ENCODE measurements at places on chromosomes 3 and 15.

DNA sequence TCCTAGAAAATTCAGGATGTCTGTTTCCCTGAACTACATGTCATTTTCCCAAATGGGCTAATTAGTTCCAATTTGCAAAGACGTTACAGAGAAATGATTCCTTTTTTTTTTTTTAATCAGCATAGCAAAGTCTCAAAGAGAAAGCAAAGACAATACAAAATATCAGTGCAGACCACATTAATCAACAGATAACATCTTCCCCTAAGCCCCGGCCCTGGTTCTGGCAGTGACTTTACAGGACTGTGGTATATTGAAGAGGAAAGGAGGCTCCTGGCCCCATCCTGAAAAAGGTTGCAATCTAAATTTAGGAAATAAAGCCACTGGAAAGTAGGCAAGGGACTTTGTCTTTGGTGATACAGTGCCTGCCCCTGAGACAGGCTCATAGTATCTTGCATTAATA, 836.5 kb downstream of the NTRK3 start:
- no peak for DNase-seq

DNA sequence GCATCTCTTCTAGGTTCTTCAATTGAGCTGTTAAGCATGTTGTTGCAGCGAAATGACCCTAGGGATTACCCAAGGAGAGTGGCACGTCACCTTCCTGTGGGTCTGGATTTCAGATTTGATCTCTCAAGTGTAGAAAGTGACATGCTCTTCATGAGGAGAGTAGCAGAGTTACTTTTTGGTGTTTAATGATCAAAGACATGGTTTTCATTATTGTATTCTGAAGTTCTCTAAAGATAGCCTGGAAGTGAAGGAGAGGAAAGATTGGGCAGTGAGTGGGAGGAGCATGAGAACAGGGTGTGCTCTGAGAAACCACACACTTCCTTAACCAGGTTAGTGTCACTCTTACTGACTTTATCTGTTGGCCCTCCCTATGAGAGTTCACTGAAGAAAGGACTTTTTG, 153.6 kb downstream of the AKAP13 start:
- peak; percentile 46 for DNase-seq

DNA sequence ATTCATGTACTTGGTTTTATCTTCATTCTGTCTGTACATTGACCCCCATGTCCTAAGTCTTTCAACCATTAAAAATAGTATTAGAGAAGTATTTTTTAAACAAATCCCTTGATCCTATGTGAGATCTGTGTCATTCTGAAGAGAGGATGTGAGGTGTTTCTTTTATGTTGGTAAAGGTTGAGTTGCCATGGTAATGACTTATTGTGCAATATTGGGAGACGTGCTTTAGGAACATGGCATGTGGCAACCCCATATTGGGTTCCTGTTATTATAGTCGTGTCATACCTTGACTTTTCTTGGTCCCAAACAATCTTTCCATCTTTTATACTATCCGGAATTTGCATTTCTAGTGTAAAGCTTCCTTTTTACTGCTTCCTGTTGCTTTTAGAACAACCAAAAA, 203.1 kb downstream of the KCNAB1 start:
- no peak for DNase-seq

DNA sequence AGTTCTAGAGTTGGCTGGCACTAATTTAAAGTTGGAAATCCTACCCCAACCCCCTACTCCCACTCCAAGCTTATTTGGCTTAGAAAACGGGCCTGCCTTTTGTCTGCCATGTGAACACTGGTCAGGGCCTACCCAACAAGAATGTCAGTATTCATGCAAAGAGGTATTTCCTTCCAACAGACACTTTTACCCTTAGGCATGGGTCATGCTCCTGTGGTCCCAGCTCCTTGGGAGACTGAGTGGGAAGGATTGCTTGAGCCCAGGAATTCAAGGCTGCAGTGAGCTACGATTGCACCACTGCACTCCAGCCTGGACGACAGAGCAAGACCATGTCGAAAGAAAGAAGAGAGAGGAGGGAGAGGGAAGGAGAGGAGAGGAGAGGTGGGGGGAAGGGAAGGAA, 137.5 kb upstream of the LRTM1 start:
- DNase-seq: no peak

- no peak for DNase-seq
These were observed 811 bp downstream of the C3orf52 start for GRCh38 chr3:112086875-112087524.

Measured in CD4-positive, alpha-beta T cell treated with Interleukin-17A for 1 hour (primary cell).